ENCODE measurements at places on chromosomes 11 and 22.
A peak's percentile ranks its signal among the peaks of the same experiment; 100 is the strongest.

DNA sequence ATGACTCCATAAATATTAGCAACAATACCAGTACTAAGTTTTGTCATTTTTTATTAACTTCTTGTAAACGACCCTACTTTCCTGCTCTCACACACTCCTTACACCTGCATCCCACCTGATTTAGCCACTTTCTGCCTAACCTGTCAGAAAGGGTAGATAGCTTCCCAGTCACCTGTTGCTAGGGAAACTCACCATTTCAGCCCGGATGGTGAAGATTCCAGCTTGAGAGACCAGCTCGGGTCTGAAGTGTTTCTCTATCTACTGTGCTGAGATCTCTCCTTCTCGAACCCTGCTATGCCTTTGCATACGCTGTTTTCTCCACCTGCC, at the start of gene PARVG:
Gene PARVG, plus strand, starts transcription at position 220 of the 327 bp plus-strand sequence. CDS start 2,405 bp downstream, outside the sequence.
- no peak for DNase-seq

DNA sequence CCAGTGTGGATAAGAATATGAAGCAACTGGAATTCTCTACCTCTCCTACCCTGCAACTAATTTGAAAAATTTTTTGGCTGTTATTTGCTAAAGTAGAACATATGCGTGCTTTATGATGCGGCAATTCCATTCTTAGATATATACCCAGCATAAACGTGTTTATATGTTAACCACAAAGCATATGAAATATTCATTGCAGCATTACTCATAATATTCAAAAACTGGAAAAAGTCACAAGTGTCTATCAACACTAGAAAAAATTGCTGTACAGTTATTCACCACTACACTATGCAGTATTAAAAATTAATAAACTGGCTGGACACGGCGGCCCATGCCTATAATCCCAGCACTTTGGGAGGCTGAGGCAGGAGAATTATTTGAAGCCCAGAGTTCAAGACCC, 226.4 kb downstream of the LUZP2 start:
- DNase-seq: no peak

DNA sequence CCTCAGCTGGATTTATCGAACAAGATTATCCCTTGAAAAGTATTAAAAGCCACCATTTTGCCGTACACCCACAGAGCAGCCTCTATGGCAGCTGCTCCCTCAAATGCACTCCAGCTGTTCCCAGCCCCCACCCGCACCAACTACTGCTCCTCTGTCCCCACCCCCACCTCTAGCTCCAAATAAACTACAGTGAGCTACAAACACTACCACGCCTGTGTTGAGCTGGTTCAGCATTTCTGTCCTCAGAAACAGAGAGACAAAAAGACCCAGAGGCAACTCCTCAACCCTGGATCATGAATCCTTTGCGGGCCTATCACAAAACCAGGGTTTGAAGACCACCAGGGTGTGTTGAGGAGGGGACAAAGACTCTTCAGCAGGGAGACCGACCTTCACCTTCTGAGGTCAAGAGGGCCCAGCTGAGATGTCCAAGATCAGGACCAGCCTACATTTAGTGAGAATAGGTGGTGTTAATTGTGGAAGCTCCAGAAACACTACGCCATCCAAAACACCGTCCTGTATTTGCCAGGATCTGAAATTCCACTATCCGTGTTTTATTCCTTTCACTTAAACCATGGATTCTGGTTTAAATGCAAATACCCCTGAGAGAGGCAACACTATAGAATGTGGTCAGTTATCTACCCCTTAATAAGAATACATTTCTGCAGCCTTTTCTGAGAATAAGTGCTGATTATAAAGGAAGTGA, 195.9 kb downstream of the DSCAML1 start:
- DNase-seq: no peak

DNA sequence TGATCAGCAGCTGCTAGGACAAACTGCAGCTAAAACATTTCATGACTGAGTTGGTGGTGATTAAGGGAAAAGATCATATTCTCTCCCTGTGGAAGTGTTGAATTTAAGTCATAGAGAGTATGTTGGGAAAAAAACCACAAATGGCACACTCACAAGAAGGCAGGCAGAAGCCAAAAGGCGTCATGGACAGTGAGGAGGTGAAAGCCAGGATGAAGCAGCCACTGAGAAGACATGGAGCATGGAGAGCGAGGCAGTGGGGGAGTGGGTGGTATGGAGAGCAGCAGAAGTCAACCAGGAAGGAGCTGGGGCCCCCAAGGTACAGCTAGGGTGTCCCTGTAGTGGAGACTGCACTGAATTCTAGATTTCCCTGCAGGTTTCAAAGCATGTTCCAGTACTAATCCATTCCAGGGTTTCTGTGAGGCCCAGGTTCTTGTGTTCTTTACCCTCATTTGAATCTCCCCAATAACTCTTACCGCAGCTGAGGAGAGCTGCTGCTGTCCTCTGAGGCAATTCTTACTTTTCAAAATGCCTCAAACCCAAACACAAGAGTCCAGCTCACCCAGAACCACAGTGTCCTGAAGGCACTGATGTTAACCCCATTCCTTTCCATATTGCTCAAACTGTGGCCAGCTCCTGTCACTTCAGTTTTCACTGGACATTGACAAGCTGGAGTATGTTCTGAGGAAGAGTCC, 191.8 kb upstream of the E2F8 start:
- DNase-seq: no peak

GRCh38 chr22:37233751-37234631, 10.1 kb downstream of the RAC2 start:
- no peak for DNase-seq

GRCh38 chr11:65204143-65204542, 22.4 kb downstream of the CAPN1 start:
- no peak for DNase-seq

DNA sequence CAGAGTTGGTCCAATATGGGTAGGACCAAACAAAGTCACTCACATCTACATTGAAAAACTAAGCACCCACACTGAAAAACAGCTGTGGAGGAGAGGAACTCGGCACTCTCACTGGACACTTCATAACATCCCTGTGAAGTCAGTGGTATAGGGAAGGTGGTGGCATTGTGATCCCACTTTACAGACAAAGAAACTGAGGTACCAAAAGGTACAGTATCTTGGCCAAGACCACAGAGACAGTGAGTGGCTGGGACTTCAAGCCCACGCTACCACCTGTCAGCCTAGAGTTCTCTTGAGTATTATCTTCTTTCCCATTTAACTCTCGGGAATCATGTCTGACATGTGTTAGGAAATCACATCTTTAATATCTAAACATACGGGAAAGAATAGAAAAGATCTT, 61.9 kb downstream of the SYN3 start:
- no peak for DNase-seq

GRCh38 chr11:69599502-69599901, 41.5 kb upstream of the CCND1 start:
- no peak for DNase-seq

DNA sequence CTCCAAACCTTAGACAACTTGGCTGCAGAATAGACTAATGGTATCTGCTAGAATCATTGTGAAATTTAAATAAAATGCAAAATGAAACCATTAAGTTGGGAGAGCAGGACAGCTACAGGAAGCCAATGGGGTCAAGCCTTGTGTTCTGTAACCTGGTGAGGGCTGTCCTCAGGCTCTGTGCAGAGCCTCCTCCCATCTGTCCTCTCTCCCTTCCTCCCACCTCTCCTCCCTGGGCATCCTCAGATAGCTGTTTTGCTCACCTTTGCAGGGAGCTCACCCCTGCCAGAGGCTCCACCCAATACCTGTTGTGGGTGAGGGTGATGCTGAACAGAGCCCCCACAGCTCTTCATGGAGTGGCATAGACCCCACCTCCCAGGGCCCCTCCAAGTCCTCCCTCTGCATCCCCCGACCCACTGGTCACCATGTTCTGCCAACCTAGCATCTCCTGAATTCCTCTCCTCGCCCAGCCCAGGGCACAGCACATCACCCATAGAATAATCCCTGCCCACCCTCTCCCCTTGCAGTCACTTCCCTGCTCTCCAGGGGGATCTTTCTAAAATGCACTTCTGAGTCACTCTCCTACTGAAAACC, 100.3 kb downstream of the PDE2A start:
- DNase-seq: no peak

- no peak for DNase-seq
These were observed 6.8 kb upstream of the CHRM1 start for GRCh38 chr11:62928011-62928410.

GRCh38 chr11:110525883-110526282, 96.1 kb downstream of the FDX1 start:
- DNase-seq: no peak

- DNase-seq: no peak
These were observed 155.6 kb upstream of the NCAM1 start for GRCh38 chr11:112805658-112806057.

GRCh38 chr22:35567351-35568141, 26.9 kb downstream of the RASD2 start:
- no peak for DNase-seq

DNA sequence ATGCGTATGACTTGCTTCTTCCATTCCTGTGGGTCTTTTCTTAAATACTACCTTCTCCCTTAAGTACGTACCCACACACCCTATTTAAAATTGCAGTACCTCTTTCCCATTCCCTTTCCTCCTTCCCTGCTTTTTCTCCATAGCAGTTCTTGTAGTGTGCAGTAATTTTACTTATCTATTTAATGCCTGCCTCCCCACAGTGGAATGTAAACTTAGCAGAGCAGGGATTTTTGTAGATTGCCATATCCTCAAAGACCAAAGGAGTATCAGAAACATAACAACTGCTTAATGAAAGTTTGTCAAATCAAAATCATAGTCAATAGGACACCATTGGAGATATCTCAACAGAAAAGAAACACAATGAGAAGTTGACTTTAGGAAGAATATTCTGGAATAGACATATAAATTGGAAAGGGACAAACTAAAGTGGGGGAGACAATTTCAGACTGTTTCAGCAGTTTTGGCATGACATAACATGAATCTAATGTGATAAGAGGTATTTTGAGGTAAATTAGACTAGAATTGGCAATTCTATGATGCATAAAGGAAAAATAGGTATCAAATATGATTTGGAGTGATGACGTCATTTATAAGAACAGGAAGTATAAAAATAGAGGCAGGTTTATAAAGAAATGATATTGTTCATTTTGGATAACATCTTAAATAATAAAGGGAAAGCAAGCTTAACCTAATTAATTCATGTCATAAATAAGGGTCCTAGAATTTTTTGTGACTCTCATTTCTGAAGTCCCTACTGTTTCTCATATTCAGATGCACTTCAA, 188.4 kb downstream of the SOX6 start:
- DNase-seq: no peak

DNA sequence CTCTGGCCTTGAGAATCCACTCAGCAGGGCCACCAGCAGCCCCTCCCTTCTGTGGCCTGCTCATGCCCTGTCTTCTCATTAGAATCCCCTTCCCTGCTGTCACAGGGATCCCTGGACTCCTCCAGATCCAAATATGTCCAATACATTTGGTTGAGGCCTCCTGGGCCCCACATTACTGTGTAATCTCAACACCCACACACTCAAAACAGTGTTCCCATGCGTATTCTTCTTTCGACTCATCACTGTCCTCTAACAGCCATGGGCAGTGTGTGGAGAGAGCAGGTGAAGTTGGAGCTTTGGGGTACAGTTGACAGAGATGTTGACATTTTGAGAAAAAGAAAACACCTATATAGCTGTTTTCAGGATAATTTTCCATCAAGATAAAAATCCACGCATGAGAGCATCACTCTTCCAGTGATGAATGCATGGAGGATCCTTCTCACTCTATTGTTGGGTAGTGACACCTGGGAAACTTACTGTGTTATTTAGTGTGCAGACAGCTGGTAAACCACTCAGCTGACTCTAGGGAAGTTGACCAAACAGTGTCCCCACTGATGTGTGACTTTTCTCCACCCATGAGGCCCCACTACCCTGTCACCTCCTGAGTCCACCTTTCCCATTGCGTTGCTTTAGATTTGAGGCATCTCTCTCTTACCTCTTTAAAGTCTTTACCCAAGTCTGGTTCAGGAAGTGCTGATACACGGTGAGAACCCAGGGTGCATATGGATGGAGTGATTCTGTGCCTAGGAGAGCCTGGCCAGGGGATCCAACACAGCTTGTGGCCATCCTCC, 28.7 kb upstream of the VPREB1 start:
- DNase-seq: no peak

DNA sequence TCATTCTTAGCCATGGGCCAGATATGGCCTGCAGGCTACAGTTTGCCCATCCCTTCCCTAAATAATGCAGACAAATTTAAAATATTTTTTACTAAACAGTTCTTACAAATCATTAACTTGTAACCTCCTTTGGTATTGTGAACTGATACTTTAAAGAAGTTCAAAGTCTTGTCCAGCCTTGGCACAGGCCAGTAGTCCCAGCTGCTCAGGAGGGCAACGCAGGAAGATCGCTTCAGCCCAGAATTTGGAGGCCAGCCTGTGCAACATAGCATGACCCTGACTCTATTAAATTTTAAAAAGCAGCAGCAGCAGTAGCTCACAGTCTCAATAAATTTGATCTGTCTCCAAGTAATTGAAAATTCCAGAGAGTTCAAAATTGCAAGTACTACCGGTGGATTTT, 83.7 kb upstream of the ARHGAP32 start:
- DNase-seq: no peak

- peak; percentile 43 for DNase-seq
These were observed 41.0 kb upstream of the PRDM11 start for GRCh38 chr11:45105233-45105983.

DNA sequence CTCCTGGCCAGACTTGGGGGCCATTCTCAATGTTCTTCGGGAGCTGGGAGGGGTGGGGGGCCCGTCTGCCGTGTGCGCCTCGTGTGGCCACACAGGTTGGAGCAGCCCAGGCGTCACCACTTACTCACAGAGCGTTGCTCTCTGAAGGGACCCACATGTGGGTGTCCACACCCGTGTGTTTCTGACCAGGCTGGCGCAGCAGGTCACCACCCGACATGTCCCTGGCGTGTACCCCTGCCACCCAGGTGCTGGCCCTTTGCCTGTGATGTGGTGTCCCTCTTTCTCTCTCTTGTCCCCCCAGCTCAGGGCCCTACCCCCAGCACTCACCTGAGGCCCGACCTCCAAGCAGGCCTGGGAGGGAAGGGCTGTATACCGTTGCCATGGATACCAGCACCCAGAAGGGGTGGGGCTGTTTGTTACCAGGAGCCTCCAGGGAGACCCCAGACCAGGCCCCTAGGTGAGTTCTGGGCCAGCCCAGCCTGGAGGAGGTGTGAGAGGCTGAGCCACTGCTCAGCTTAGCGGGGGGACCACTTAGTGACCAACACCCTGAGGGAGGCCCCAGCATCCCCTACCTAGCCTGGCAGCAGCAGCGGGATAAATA, 1.4 kb downstream of the LMNTD2 start:
- DNase-seq: no peak

DNA sequence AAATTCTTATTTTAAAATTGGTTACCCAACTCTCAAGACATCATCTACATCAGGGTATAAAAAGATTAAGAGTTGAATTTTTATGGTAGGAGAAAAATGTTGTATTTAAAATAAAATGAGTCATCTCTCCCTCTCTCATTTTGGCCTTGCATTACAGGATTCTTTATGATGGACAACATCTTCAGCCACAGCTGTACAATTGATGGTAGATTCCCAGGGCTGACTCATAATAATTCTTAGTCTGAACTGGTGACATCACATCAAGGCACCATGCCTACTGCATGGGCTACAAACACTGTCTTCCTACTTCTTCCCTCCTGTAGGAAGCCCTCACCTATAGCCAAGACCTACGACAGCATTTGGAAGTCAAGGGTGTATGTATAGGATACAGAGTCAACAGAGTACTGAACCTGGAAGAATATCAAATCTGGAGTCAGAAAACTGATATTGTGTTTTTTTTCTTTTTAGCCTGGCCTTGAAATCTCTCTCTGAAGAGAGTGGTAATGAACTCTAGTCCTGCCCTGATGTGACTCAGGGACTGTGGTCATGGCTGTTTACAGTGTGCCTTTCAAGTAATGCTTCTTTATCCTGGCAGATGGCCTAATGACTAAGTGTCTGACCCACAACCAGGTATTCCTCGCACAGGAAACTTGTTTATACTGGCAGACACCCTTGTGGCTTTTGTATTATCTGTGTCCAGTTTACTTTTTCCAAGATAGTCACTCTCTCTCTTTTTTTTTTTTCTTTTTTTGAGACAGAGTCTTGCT, 32.5 kb downstream of the MRGPRX2 start:
- no peak for DNase-seq

All from stimulated activated CD8-positive, alpha-beta memory T cell treated with anti-CD3 and anti-CD28 coated beads, Interleukin-7, amount 100 ng/mL, for 4 hours (primary cell).